HFF-Myc (cell line): ENCODE measurements at places on chromosomes 2 and 18.

GRCh38 chr2:195337597-195337996, 319.4 kb upstream of the SLC39A10 start:
- no peak for DNase-seq

DNA sequence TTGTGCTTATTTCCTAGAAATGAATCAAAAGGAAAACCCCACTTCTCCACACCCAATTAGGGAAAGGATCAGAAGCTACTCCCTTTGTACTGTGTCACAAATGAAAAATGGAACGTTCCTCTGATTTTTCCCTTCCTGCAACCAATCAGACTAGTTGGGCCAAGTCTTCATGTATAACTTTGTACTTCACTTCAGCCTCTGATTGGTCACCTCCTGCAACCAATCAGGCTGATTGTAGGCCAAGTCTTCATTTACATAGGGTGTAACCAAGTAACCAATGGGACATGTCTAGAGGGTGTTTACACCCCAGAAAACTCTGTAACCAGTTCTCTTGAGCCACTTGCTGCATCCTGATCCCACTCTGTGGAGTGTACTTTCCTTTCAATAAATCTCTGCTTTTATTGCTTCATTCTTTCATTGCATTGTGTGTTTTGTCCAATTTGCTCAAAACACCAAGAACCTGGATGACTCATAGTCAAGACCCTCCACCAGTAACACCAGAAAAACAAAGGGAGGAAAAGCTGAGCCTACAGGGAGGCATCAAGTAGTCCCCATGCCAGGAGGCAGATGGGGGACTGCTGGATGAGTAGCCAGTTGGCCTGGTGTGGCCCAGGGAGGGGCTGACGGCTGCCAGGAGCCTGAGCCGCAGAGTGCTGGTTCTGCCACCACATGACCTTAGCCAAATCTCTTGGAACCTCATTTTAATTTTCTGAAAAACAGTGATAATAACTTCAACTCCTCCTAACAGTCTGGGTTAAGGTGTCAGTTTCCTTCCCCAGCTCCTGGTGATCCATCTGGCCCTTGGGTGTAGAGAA, 46.1 kb downstream of the SOWAHC start:
- DNase-seq = no peak

DNA sequence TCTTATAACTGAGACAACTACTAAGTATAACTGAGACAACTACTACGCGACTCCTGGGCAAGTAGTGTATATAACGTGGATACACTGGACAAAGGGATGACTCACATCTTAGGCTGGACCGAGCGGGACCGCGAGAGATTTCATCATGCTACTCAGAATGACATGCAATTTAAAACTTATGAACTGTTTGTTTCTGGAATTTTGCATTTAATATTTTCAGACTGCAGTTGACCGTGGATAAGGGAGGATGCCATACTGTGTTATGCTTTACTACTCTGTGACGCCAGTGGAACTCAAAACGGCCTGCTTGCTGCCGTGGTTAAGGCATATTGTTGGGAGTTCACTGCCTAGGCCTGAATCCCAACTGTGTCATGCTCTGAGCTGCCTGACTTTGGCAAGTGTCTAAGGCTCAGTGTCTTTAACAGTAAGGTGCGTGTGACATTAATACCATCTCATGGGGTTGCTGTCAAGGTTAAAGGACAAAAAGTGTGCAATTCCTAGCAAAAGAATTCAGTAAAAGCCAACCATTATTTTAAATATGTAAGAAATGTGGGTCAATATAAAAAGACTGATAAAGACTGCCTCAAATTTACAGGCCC, 64.6 kb downstream of the BMP10 start:
- no peak for DNase-seq

GRCh38 chr2:240564561-240565332, 3.5 kb upstream of the RNPEPL1 start:
- DNase-seq = no peak

GRCh38 chr2:157194097-157194688, 63.3 kb upstream of the GALNT5 start:
- DNase-seq = no peak

DNA sequence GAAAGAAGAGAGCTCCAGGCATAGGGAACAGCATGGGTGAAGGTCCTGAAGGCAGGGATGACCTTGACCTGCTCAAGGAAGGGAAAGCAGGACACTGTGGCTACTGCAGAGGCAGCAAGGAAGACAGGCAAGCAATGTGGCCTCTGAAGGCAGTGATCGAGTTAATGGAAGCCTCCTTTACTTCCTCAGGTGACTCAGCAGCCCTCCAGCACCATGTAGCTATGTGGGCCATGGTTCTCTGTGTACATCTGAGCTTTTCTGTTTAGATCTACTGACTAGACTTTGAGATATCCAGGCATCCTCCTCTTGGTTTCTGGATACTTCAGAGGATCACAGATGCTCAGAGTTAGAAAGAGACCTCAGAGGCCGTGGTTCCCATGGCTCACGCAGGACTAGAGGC, 107.3 kb upstream of the PID1 start:
- no peak for DNase-seq

DNA sequence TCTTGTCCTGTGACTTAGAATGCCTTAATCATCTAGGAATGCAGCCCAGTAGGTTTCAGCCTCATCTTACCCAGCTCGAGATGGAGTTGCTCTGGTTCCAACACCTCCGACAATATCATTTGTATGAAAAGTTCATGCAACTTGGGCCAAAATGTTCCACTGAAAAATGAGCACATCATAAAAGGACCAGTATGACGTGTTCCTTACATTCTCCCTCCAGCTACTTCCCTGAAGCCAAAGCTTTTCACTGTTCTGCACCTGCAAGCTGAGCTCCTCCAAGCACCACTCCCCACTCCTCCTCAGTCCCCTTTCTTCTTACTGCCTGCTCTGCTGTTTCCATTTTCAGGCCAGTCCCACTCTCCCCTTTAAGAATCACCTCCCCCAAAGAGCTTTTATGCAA, 23.1 kb downstream of the TMEM182 start:
- DNase-seq = no peak

DNA sequence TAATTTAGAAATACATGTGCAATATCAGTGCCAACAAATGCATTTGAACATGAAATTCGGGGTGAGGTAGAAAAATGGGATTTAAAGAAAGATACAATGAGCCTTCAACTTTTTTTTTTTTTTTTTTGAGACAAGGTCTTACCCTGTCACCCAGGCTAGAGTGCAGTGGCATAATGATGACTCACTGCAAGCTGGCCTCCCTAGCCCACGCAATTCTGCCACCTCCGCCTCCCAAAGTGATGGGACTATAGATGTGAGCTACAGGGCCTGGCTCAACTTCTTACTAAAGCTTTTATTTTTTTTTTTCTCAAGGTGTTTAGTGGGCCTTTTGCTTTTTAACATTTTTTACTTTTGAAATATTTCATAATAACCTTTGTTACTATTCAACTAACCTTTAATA, 365.6 kb downstream of the LRRTM4 start:
- DNase-seq = no peak

DNA sequence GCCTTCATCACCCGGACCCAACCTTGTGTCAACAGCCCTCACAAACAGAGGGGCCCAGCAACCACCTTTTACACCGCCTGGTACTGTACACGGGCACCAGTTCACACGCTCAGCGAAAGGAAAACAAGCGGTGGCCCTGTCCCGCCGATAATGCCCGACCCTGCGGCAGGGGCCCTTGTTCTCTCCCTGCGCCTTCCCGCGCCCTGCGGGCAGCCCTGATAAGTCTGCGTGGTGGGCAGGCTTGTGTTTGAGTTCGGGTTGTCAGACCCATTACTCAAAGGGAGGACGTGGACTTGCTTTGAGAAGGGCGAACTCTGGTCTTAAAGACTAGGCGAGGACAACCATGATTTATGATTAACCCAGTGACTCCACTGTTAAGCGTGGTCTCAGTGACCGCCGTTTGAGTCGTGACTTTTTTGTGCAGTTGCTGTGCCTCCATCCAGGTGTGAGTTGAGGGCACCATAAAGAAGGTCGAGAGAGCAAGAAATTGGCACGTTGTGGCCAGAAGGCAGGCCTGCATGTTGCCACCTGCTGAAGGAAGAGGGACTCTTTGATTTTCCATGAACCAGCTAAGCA, 167.4 kb upstream of the GATA6 start:
- no peak for DNase-seq

DNA sequence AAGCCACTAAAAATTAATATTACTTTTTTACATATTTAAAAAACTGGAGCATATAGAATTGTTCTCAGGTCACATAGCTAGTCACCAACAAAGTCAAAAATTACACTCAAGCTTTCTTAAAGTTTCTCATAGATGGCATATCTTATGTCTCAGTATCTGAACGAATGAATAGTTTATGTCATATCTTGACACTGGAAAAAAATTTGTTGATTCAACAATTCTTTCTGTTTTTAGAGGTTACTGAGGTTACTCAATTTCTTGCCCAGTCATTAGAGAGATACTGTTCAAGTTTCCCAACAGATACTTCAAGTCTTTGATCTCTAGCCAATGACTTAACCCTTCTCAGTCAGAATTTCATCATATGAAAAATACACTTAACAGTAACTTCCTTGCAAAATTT, 113.1 kb upstream of the XIRP2 start:
- no peak for DNase-seq

- DNase-seq = no peak
Observed at GRCh38 chr18:22174341-22175145, 5.2 kb downstream of the GATA6 start.

GRCh38 chr18:33612632-33613031, 34.6 kb downstream of the ASXL3 start:
- no peak for DNase-seq
